ENCODE measurements at places on chromosomes 3 and 15. TPM values are rescaled to one million over a fixed set of nuclear protein-coding genes. Genes with fewer than 3 reads are reported as not detected.

Gene PCCB
- total RNA-seq, result 53.5 TPM

Gene ZNF502
- not detected for total RNA-seq

Gene TF
- total RNA-seq, result not detected

Gene ARID3B
- total RNA-seq, result 19.0 TPM

Gene RGMA
- 2.5 TPM for total RNA-seq

Gene SUSD5
- total RNA-seq, result not detected

Gene SLC28A1
- 1.1 TPM for total RNA-seq

Gene FAM227B
- total RNA-seq, result 0.98 TPM

Gene SPINK8
- total RNA-seq, result not detected

Gene FBXL2
- total RNA-seq, result 7.2 TPM

Gene SAMD7
- total RNA-seq, result not detected

Gene ATP10A
- 5.0 TPM for total RNA-seq

Gene MYLK
- total RNA-seq, result 8.7 TPM

Gene TP63
- 0.23 TPM for total RNA-seq

Gene HEG1
- total RNA-seq, result 3.2 TPM

Gene CHRNA3
- total RNA-seq, result not detected

Gene GABRR3
- total RNA-seq, result not detected

Gene CCDC14
- 40.9 TPM for total RNA-seq

Gene AADAC
- not detected for total RNA-seq

Gene NMD3
- total RNA-seq, result 65.3 TPM

Gene GUCA1C
- total RNA-seq, result not detected

Gene FSD2
- total RNA-seq, result not detected
